ENCODE measurements at places on chromosomes 16 and 17. TPM values are rescaled to one million over a fixed set of nuclear protein-coding genes. Genes with fewer than 3 reads are reported as not detected.
A peak's percentile ranks its signal among the peaks of the same experiment; 100 is the strongest.

TLCD2 gene
- 5.6 TPM for total RNA-seq

MMP2 gene
- 65.5 TPM for total RNA-seq

SLFN14 gene
- total RNA-seq: not detected

NHLRC4 gene
- total RNA-seq: 0.12 TPM

KCNJ12 gene
- total RNA-seq: 8.9 TPM

CCDC144A gene
- 0.25 TPM for total RNA-seq

CCL13 gene
- total RNA-seq: 1.4 TPM

MYH11 gene
- total RNA-seq: 21.3 TPM

DNA sequence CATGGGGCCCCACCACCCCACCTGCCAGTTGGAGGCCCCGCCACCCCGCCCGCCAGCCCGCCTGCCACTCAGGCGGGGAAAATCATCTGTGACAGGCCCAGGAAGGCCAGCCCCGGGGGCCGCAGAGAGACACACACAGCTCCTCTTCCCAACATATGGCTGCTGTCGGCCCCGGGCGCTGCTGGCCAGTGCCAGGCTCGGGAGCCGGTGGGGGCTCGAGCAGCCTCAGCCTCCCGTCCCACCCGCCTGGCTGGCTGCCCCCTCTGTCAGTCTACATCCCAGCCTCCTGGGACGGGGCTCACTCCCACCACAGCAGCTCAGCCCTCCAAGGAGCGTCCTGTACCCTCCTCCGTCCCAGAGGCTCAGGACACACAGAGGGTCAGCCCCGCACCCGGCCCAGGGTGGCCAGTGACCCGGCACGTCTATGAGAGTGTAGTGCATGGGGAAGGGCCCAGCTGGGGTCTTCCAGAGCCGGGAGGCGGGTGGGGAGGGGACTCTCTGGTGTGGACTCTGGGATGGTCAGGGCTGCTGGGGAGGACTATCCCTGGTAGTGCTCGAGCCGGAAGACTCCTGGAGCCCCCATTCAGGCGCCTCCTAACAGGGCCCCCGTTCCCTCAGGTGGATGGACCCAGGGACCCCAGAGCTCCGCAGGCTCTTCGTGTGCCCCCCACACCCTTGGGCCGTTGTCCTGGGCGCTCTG, 3.6 kb upstream of the PRR35 start:
- no peak for DNase-seq

DNA sequence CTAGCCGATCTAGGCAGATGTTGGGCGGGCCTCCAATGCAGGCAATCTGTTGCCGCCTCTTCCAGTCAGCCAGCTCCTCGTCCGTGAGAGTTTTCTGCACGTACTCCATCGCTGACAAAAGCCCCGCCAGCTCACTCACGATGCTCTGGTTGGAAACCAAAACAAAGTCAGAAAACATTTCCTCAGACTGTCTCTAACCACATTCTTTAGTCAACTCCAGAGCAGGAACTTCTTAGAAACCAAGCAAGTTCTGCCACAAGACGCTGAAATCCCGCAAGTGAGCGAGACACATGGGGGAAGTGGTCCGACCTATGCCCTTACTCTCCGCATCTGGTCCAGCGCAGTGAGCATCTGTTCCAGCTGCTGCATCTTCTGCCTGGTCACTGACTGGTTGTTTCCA, 49.1 kb downstream of the STAT5A start:
- DNase-seq: no peak

DNA sequence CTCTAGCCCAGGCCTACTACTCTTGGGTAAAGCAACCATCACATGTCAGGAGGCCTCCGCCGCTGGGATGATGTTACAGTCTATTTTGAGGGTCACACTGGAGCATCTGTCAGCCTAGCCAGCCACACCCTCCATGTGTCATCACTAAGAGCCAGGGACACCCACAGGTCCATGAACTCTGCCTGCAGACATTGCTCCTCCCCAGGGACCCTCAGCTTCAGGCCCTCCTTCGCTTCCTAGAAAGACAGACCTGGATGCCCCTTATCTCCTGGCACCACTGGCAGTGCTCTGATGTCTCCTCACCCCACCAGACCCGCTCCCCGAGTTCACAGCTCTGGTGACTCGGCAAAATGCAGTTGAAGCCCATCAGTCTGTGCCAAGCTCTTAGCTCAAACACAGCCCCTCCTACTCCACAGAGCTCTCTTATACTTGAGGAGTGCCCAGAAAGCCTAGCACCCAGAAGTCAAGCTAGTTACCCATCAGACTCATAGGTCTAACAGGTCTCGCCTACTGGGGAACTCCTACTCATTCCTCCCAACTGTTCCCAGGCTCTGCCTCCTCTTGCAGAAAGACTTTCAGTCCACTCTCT, 5.9 kb downstream of the RANBP10 start:
- no peak for DNase-seq

- no peak for DNase-seq
Observed at GRCh38 chr17:76538941-76539570, 788 bp upstream of the PRCD start.

GRCh38 chr16:88815901-88816589, 4.3 kb upstream of the APRT start:
- no peak for DNase-seq

DNA sequence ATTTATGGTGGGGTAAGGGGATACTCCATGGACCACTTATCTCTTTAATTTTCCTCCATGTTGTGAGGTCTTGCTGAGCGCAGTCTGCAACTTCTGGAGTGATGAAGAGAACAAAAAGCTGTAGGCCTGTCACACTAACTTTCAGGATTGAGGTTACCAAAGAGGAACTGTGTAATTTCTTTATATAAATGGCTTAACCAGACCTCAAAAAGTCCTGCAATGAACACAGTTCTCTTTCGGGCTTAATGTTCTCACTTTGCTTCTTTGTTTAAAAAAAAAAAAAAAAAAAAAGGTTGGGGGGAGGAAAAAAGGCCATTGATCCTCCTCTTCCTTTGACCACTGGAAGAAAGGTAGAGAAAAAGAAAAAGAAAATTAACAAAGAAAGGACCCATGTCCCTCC, 86.8 kb upstream of the SOX9 start:
- no peak for DNase-seq

DNA sequence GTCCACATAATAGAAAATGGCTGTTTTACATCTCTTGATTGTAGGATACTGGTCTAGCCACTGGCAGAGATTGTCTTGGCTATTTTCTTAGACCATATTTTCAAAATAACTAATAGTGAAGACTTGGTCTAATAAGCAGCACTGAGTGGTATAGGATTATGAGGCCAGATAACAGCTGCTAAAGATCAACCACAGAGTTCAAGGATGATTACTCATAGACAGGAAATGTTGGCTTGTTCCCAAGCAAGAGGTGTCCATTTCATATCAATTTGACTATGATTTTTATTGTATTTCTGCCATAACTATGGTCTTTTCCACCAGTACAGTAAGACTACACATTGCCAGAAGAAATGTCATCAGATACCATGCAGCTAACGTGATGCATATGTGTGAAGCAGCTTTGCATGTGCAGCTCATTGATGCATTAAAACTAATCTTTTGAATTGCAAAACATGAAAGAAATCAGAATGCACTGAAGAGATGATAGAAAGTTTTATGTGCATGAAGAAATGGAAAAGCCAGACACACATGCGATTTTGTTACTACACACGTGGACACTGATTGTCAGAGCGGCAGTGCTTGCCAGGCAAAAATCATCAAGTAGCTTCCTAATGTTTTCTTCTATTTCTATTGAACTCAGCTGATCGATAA, 693.3 kb downstream of the CDH11 start:
- no peak for DNase-seq

DNA sequence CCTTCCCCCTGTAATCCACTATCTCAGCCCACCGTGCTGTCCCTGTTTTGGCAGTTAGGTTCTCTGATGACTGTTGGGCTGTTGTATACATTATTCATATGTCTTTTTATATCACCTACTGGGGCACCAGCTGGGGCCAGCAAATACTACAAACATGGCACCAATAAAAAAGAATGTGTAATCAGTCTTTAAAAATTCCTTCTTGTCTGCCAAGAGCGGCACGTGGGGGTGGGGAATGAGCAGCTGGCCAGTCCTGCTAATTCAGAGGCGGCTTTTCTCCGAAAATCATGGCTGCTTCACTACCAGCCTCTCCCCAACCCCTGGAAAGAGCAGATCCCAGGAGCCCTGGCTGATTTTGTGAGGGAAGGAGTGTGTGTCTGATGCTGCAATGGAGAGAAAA, 77.7 kb upstream of the EEF2KMT start:
- DNase-seq: no peak

DNA sequence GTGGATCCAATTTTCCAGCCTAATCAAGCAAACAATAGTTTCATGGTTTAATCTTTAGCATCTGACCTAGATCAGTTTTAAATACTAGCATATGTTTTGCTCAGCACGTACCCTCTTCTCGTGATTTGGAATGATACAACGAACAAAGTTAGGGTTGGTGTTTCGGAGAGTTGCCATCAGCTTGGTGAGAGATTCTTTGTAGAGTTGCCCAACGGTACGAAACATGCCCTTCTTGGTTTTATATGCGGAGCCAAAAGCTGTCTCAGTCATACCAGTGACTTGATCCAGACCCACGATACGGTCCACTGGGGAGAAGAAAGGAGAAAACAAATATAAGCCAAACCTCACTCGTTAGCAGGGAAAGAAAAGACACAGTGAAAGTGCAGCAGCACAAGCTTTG, 85.3 kb downstream of the NDEL1 start:
- no peak for DNase-seq

GRCh38 chr17:80146121-80147034, 550 bp downstream of the EIF4A3 start:
- DNase-seq: no peak

DNA sequence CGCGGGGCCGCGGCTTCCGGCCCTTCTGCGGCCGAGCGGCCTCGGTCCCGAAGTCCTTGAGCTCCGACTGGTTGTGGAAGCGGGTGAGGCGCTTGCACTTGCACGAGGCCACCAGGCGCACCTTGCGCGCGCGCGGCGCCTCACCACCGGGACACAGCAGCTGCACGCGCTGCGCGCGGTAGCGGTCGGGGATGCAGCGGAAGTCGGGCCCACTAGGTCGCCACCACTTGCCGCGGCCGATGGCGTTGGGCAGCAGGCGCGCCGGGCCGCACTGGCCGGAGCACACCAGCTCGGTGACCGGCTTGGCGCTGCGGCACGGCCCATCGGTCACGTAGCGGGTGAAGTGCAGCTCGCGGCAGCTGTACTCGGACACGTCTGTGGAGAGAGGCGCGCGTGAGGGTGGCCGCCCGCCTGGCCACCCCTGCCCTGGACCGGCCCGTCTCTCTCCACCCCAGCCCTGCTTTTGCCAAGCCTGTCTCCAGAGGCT, 3.2 kb downstream of the SOST start:
- no peak for DNase-seq

DNA sequence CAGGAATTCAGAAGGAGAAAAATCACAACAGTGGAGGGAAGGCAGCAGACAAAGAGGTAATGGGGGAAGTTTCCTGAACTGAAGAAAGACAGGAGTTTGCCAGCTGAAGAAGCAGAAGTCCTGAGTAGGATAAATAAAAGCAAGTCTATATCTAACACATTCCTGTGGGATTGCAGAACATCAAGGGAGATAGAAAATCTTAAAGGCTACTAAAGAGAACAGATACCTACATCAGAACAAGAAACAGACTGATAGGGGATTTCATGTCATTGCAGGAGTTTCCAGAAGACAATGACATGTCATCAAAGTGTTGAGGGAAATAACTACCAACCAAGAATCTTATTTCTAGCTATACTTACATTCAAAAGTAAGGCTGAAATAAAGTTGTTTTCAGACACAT, 21.3 kb upstream of the CRYBA1 start:
- no peak for DNase-seq

DNA sequence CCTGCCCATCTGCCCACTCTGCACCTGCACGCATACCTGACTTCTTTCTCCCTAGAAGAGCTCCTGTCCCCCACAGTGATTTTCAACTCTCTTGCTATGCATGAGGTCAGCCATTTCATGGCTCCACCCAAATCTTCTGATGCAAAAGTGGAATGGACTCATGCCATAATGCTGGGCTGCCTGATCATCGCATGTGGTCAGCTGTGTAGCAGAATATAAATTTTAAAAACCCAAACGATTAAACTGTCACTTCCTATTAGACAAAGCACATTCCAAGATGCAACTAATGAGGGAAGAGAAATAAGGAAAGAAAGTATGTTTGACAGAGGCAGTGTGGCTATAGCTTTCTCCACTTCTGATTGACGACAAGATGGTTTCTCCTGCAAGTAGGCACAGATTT, 26.1 kb downstream of the GRIN2A start:
- no peak for DNase-seq

- no peak for DNase-seq
Observed at GRCh38 chr17:33819539-33819938, 435.5 kb upstream of the CCL2 start.

- no peak for DNase-seq
Observed at GRCh38 chr17:83204230-83204725, 124.9 kb downstream of the METRNL start.

DNA sequence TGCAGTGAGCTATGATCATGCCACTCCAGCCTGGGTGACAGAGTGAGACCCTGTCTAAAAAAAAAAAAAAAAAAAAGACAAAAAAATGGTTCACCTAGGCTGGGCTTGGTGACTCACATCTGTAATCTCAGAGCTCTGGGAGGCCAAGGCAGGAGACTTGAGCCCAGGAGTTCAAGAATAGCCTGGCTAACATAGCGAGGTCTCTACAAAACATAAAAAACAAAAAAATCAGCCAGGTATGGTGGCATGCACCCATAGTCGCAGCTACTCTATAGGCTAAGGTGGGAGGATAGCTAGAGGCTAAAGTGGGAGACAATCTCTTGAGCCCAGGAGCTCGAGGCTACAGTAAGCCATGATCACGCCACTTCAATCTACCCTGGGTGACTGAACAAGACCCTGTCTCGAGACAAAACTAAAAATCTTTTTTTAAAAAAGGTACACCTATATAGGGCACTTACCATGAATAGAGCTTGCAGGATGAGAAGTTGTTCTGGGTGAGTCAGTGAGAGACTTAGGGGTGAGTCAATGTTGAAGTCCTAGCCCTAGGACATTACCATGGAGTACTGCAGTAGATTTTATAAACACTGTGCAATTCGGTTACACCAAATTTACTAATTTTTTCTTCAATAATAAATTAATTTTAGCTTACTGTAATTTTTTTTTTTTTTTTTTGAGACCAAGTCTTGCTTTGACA, 19.0 kb downstream of the USP32 start:
- DNase-seq: no peak

DNA sequence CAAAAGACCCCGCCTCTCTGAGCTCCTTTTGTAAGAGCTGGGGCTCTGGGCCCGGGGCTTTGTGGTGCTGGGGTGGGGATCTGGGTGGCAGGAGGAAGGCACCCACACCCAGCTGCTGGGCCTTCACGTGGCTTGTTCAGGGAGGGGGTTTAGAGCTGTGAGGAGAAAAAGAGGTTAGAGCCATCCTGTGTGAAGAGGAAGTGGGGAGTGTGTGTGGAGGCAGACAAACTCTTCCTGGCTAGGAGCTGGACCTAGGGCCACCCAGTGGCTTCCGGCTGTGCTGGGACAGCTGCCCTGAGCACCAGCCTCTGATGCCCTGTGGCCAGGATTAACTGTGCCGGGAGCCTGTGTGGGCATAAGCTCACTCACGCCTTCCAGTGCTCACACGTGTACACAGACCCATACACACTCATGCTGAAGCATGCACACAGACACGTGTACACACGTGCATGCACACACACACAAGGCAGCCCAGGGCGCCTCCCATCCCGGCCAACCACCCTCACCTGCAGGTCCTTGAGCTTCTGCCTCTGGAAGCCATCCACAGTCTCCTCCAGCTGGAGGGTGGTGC, 7.4 kb downstream of the CIBAR2 start:
- DNase-seq: no peak

GRCh38 chr16:89523680-89524344, 15.6 kb downstream of the SPG7 start:
- peak; percentile 53 for DNase-seq

Measured in heart right ventricle (tissue), 16 donors.